ENCODE measurements at places on chromosomes 16 and 17.

DNA sequence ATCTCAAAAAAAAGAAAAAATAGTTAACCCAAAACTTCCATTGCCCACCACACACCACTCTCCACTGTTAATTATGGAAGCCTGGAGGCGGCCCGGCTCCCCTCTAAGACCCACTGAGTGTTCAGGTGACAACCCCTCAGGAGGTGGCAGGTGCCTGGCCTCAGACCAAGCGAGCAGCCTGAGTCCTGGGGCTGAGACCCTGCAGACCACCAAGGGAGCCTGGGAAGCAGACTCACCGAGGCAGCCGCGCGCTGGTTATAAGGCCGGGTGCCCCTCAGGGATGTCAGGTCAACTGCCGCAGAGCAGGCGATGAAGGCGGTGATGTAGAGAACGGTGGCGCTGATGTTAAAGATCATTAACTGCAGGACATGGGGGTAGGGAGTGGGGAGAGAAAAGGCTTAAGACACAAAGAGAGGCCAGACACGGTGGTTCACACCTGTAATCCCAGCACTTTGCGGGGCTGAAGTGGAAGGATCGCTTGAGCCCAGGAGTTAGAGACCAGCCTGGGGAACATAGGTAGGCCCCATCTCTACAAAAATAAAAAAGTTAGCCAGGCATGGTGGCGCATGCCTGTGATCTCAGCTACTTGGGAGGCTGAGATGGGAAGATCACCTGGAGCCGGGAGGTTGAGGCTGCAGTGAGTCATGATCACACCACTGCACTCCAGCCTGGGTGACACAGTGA lies 13.3 kb downstream of the ARL2BP start:
- DNase-seq, result no peak

GRCh38 chr16:52543654-52544053 lies 3.3 kb downstream of the TOX3 start:
- DNase-seq, result no peak

- peak; percentile 62 for DNase-seq
Measured at GRCh38 chr17:35740997-35741931, 9.8 kb downstream of the RASL10B start.

GRCh38 chr17:2931876-2932275 lies 131.5 kb downstream of the OR1D5 start:
- DNase-seq, result no peak

GRCh38 chr17:29659155-29659554 lies 36.4 kb upstream of the CORO6 start:
- DNase-seq, result no peak

- DNase-seq, result no peak
Measured at GRCh38 chr17:77959926-77960521, 1.5 kb downstream of the TNRC6C start.

DNA sequence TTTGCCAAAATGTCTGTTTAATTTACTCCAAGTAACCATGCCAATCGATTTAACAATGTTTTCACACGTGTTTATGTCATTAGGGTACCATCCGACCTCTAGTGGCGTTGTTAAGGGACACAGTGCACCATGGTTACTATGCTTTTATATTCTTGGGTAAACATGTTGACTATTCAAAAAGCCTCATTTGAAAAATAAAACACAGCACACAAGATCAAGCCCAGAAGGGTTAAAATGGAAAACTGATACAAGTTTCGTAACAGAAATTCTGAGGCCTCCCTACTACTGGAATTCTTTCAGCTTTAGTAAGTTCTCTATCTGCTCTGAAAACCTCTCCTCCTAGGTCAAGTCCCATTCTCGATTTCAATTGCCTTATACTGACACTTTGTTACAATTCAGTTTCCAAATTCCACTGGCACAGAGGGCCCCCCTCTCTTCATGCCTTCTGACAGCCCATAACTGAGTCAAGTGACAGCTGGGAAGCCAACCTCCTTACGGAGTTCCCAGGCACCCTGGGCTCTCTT lies 2.1 kb downstream of the CFAP20 start:
- DNase-seq, result no peak

GRCh38 chr17:82678265-82678891 lies 20.1 kb downstream of the RAB40B start:
- DNase-seq, result peak; percentile 31

DNA sequence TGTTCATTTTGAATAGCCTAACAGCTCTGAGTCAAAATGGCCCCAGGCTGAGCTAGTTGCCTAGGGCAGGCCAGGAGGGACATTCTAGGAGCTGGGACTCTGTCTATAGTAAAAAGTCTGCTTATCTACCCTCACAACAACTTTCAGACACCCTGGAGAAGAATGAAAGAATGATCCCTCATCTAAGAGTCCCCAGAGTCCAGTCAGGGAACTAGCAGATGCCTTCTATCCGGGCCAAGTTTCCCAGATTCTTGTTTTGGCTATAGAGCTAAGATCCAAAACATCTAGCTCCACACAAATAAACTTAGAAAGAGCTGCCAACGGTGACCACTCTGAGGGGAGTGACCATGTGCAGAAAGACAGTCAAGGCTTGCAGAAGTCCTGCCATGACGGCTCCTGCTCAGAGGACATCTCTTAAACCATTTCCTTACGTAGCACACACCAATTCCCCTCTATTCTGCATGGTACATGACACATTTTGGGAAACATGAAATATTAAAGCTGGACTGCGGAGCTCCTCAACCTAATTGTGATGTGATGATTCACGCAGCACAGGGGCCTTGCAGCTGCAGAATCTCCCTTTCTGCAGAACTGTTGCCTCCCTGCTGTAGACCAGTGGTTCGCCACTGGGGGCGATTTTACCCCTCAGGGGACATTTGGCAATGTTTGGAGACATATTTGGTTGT lies 24.2 kb downstream of the FAM20A start:
- peak; percentile 54 for DNase-seq

- no peak for DNase-seq
Measured at GRCh38 chr17:66002812-66003211, 189.1 kb downstream of the CEP112 start.

DNA sequence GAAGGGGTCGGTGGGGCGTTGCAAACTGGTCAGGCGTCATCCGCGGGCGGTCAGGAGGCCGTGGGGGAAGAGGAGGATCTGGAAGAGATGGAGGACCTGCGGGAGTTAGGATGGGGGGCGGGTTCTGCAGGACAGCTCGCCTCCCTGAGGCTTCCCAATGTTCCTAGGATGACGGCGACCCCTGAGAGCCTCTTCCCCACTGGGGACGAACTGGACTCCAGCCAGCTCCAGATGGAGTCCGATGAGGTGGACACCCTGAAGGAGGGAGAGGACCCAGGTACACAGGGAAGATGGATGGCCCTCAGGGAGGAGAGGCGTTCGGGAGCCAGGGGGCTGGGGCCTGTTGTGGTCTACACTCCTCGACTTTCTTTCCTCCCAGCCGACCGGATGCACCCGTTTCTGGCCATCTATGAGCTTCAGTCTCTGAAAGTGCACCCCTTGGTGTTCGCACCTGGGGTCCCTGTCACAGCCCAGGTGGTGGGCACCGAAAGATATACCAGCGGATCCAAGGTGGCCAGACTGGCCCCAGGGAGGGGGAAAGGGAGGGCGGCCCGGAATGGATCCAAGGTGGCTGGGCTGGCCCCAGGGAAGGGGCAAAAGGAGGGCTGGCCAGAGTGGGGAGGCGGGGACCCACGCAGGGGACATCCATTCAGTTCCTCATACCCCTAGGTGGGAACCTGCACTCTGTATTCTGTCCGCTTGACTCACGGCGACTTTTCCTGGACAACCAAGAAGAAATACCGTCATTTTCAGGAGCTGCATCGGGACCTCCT lies 839 bp downstream of the PLD2 start:
- DNase-seq, result no peak

GRCh38 chr16:73371584-73372319 lies 323.8 kb upstream of the ZFHX3 start:
- no peak for DNase-seq

DNA sequence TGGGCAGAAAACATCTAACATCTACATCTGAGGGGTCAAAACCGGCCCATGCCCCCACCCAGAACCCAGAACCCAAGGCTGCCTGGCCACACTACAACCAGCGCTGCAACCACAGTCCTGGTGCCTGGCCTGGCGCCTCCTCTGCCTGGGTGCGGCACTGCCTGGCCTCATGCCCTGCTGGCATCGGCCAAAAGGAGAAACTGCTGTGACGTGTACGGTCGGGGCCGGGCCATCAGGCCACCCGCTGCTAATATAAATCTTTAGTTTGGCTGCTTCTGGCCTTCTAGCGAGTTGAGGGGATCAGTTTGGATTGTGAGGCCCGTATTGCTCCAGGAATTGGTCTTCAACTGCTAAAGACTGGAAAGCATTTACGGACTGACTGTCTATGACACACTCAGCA lies 22.8 kb downstream of the TMEM204 start:
- DNase-seq, result no peak

DNA sequence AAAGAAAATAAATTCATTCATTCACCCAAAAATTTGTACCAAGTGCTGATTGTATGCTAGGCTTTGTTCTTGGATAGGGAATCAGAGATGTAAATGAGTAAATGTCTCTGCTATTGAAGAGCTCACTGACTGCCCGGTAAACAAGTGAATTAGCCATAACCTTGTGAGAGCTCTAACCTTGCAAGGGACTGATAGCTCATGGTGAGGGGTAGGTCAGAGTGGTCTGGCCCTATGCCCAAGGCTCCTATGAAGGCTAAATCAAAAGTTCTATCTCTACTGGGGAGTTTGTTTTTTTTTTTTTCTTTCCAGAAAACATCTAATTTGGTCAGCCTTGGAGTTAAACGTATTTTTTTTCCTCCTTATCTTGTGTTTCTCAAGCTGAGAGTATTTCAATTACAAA lies 172.8 kb upstream of the CDH11 start:
- no peak for DNase-seq

DNA sequence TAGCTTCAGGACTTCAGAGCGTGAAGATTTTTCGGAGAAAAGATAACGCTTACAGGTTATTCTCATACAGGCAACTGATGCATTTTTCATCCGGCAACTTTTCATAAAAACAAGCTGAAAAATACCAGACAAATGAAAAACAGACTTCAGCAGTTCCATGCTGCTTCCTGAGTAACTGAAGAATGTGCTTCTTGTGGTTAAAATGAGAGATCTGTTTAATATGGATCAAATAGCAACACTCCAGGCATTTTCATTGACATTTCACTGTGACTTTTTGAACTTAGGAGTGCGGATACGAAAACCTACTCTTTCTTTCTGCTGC lies 705 bp upstream of the PITPNC1 start:
- no peak for DNase-seq

GRCh38 chr17:78923660-78924453 lies 1.3 kb downstream of the TIMP2 start:
- no peak for DNase-seq

DNA sequence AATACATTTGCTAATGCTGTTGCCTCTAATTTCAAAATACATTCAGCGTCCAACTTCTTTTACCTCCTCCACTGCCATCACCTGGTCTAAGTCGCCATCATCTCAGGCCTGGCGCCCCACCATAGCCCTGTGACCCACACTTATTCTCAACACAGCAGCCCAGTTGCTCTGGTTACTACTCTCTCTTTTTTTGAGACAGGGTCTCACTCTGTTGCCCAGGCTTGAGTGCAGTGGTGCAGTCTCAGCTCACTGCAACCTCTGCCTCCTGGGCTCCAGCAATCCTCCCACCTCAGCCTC lies 7.5 kb upstream of the NKD1 start:
- no peak for DNase-seq

GRCh38 chr16:26672206-26672605 lies 394.5 kb upstream of the C16orf82 start:
- DNase-seq, result no peak

DNA sequence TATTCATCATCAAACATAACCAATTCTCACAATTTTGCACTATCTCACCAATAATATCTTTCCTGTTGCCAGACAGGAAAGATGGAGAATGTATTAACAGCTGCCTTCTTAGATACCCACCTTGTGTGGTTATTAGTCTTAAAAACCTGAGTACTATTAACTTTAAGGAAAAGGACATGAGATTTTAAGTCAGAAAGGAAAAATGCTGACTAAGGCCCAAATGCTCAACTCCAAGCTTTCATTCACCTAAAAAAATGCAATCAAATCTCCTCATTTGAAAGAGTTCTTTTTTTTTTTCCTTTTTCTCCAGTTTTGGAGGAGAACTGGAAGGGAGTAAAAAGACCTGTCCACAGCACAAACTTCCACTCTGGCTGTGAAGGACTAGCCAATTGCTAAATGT lies 61.3 kb upstream of the PHOSPHO1 start:
- no peak for DNase-seq

DNA sequence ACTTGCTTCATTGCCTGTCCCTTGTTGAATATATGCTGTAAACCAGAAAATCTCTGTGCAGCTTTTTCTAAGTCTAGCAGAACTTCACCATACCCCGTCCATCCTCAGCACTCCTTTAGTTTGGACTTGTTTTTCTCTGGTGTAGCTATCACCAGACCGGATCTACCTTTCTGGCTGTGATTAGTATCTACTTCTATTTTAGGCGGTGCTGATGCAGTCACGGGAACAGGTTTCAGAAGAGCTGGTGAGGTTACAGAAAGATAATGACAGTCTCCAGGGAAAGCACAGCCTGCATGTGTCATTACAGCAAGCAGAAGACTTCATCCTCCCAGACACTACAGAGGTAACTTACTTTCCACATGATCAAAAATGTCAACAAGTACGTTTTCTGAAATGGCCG lies 46.4 kb downstream of the NUP88 start:
- DNase-seq, result no peak

DNA sequence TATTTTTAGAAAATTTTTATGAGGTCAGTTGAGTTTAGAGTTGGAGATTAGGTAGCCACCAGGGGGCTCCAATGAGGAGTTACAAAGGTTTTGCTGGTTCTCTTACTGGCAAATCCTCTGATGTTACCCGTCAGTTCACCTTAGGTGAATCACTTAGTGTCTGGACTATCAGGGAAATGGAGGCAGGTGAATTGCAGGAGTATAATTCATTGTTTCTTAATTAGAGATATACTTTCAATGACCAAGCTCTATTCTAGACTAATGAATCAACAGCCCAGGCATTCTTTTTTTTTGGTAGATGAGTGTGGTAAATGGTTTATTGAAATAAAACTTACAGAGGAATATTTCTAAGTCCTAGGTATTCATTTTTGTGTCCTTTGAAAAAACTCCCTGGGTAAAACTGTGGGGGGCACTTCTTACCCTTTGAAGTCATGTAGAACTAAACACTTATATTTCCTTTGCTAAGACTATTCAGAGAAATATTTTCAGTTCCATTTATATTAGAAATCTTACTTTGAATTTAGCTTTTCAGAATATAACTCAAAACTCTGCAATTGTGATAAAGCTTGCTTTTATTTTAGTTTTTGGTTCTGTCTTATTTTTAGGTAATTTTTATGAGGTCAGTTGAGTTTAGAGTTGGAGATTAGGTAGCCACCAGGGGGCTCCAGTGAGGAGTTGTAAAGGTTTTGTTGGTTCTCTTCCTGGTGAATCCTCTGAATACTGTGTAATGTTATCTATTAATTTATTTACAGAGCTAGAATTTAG lies 17.7 kb downstream of the PSMD11 start:
- DNase-seq, result peak; percentile 64

- no peak for DNase-seq
Measured at GRCh38 chr16:30581457-30581856, 4.0 kb downstream of the ZNF785 start.
